ENCODE measurements at places on chromosomes 13 and 19.

GRCh38 chr13:25977216-25977615 is 74.6 kb downstream of the SHISA2 start:
- no peak for DNase-seq

GRCh38 chr19:46218160-46218559 is 11.4 kb upstream of the IGFL1 start:
- DNase-seq, result peak; percentile 11

GRCh38 chr13:42422681-42423080 is 150.7 kb downstream of the AKAP11 start:
- no peak for DNase-seq

GRCh38 chr13:113923376-113924063 is 50.4 kb downstream of the C13orf46 start:
- no peak for DNase-seq

GRCh38 chr13:102172406-102172805 is 229.4 kb downstream of the FGF14 start:
- DNase-seq, result no peak

DNA sequence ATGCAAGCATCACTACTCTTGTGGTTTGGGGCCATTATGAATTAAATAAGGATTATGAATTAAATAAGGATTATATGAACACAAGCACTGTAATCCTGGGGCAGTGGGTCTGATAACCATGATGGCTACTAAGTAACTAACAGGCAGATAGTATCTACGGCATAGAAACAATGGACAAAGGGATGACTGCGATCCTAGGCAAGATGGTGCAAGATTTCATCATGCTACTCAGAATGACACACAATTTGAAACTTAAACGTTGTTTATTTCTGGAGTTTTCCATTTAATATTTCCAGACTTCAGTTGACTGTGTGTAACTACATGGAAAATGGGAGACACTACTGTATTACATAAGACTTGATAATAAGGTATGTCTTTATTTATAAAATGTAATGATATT is 15.1 kb downstream of the KCNRG start:
- DNase-seq, result no peak

GRCh38 chr13:48160606-48161278 is 65.8 kb upstream of the MED4 start:
- peak; percentile 66 for DNase-seq

GRCh38 chr13:111632906-111633305 is 312.5 kb downstream of the TEX29 start:
- DNase-seq, result no peak

GRCh38 chr13:43347877-43348276 is 324.5 kb downstream of the DNAJC15 start:
- no peak for DNase-seq

DNA sequence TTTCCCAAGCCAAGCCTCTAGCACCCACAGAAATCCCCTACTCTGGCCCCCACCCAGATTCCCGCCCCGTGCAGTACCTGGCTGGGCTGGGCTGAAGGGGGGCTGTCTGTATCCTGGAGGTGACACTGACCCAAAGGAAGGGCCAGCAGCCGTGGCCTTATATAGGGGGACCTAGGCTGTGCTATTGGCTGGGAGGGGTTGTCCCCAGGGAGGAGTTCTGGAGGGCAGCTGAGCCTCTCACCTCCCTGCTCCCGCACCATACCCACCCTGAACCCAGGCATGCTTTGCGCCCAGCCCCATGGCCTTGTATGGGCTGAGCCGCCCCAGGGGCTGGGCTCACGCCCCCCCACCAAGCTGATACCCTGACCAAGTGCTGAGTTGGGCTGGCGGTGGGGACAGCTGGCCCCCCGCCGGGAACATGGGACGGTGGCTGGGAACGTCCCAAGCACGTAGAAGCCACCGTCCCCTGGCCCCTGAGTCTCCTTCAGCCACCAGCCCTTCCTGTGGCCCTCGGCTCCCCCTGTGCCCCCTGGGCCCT is at the start of gene CKM:
Gene CKM, minus strand, starts transcription at position 132 of the 538 bp plus-strand sequence. CDS start 3,162 bp downstream, outside the sequence.
- no peak for DNase-seq

DNA sequence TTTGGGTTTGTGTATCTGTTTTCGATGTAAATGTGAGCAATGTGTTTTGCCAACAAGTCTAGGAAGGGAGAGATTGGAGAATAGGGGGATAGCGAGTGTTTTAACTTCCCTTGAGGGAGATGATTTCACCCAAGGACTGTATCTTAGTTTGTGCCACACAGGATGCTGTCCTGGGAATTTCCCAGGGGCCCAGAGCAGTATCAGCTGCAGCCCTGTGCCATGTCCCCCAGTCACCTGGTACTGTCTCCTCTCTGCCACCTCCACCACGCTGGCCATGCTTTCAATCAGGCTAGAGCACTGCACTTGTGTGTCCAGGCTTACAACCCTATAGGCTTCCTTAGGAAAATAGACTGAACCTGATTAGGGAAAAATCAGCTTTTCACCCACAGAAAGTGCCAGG is 40.1 kb upstream of the CLDN10 start:
- no peak for DNase-seq

- peak; percentile 27 for DNase-seq
These were observed 81.3 kb downstream of the URI1 start for GRCh38 chr19:30023330-30023729.

GRCh38 chr13:23432626-23433025 is 876 bp downstream of the SACS start:
- DNase-seq, result no peak

GRCh38 chr13:101755228-101755887 is 302.9 kb downstream of the ITGBL1 start:
- no peak for DNase-seq

DNA sequence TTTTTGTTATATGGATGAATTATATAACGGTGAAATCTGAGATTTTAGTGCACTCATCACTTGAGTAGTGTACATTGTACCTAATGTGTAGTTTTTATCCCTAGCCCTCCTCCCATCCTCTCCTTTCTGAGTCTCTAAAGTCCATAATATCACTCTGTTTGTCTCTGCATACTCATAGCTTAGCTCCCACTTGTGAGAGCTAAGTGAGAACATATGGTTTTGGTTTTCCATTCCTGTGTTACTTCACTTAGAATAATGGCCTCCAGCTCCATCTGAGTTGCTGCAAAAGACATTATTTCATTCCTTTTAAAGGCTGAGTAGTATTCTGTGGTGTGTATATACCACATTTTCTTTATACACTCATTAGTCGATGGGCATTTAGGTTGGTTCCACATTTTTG is 94.0 kb downstream of the SLC10A2 start:
- DNase-seq, result no peak

DNA sequence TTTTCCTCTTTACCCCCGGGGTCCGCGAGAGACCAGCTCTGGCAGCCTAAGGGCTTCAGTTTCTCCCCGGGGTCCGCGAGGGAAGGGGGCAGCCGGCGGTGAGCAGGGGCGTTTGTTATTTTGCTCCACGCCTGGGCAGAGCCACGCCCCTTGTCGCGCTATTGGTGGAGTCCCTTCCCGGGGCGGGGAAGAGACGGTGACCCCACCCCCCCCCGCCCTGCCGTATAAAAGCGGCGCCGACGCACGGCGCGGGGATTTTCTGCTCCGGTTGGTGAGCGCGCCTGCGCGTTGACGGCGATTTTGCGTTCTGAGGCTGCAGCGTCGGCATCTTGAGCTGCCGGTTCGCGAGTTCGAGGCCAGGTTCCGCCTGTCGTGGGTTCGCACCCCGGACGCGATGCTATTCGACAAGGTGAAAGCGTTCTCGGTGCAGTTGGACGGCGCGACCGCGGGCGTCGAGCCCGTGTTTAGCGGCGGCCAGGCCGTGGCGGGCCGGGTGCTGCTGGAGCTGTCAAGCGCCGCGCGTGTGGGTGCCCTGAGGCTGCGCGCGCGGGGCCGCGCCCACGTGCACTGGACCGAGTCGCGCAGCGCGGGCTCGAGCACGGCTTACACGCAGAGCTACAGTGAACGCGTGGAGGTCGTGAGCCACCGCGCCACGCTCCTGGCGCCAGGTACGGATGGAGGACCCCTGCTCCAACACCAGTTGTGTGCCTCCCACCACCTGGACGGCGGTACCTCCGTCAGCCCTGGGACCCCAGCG is at the start of gene ARRDC2:
Gene ARRDC2, plus strand, starts transcription at position 254 of the 757 bp plus-strand sequence. Its CDS starts 141 bp downstream, at position 395.
- peak; percentile 92 for DNase-seq

- DNase-seq, result peak; percentile 57
These were observed 5.6 kb downstream of the UHRF1 start for GRCh38 chr19:4914736-4915501.

DNA sequence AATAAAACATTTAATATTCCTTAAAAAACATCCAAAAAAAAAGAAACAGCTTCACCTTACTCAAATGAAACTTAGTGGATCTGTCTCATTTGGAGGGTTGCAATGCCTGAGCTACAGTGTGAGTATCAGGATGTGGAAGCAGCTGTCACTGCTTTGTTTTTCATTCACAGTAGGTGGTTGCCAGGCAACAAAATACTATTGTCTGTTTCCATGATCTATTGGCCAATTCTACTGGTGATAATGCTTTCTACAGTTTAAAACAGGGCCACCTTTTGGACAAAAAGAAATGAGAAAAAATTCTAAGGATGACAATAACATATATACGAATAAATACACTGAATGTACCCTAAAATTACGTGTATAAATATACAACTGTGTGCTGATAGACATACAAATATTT is 3.0 kb downstream of the ENOX1 start:
- peak; percentile 31 for DNase-seq

DNA sequence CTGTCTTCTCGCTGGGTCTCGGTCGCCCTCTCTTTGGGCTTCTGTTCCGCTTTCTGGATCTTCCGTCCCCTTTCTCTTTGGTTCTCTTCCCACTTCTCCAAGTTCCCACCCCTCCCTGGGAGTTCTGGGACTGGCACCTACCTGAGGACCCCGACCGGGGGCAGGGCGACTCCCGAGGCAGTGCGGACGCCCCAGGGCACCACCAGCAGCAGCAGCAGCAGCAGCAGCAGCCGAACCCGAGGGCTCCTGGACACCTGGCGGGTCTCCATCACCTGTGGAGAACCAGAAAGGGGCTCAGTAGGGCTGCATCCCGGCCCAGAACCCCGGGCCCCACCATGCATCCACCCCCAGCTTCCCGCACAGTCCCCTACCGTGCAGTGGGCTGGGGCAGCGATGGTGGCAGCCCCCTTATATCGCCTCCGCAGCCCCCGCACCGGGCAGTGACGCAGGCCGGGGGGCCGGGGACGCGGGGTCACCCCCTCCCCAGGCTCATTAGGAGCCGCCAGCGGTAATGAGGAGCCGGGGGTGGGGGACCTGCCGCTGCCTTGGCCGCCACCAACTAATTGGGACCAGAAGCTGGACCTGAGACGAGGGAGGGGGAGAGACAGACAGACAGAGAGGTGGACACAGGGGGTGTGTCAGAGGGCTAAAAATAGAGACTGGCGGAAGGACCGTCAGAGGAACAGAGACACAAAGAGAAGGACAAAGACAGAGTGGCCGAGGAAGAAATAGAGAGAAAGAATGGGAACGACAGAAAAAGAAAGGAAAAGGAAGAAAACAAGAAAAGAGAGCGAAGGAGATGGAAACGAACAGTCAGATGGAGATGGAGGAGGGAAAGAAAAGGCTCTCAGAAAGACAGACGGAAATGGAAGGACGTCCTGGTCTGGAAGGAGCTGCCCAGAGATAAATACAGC is at the start of gene PTH2:
Gene PTH2, minus strand, starts transcription at position 371 of the 914 bp plus-strand sequence. Its CDS starts 102 bp downstream, at position 269.
- no peak for DNase-seq

GRCh38 chr19:44367024-44367423 is 10.5 kb upstream of the ZNF112 start:
- DNase-seq, result no peak

DNA sequence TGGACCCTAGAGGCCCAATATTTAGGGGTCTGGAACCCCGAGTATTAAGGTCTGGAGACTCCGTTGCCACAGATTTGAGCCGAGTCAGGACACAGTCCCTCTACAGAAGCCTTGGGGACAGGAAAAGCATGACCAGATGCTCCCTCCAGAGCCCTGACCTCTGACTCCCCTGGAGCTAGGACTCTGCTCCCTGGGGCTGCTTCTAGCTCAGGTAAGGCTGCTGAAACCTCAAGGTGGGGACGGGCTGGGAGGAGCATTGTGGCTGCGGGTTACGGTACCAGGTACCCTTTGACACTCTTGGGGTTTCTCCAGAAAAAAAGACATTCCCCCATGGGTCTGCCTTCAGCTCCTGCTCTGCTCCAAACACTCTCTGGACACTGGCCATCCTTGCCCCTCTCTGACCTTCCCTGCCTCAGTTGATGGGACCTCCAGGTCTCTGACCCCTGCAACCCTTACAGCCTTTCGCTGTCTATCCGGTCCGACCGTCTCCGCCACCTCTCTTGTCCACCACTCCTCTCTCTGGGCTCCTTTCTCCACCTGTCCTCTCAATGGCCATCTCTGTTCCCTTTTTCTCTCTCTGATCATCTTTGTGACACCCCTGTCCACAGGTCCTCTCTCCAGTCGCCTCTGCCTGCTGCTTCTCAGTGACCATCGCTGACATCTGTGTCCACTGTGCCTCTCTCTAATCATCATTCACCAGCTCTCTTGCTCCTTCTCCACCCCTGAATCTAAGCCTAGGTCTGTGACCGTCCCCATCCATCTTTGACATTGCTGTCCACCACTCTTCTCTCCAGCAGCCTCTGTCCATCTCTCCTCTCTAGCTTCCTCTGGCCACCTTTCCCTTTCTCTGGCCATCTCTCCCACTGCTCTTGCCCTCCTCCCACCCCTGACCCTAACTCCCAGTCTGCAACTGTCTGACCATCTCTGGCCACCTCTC is 1.4 kb downstream of the LRFN3 start:
- no peak for DNase-seq

- DNase-seq, result no peak
These were observed 19.2 kb upstream of the ZNF175 start for GRCh38 chr19:51551673-51552432.

GRCh38 chr13:93984876-93985275 is 494.6 kb downstream of the DCT start:
- no peak for DNase-seq

DNA sequence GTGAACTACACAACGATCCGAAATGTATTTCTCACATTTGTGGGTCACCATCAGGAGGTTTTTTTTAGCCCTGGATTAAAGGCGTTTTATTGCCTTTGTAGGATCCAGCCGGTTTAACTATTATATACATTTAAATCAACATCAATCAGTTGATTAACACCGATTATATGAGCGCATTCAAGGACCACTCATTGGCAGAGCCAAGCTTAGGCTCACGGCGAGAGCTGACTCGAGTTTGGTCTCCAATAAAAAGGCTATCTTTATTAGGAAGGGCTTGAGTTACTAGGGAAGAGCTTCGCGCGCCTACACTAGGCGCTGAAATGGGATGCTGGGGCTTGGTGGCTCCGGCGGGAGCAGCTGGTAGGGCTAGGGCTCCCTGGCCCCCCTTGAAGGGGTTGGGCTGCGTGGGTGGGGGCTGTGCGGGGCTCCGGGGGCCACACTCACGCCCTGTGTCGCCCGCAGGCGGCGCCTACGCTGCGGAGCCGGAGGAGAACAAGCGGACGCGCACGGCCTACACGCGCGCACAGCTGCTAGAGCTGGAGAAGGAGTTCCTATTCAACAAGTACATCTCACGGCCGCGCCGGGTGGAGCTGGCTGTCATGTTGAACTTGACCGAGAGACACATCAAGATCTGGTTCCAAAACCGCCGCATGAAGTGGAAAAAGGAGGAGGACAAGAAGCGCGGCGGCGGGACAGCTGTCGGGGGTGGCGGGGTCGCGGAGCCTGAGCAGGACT is 4.2 kb downstream of the PDX1 start:
- no peak for DNase-seq

All from inflammatory macrophage treated with lipopolysaccharide for 4 hours (primary cell).